ENCODE measurements at places on chromosomes 7 and 10.

- DNase-seq, result peak; percentile 58
These were observed 260.7 kb downstream of the BMPER start for GRCh38 chr7:34165927-34166550.

GRCh38 chr10:52423369-52423768 lies 109.3 kb downstream of the DKK1 start:
- DNase-seq, result no peak

- DNase-seq, result no peak
These were observed 161.9 kb upstream of the MEOX2 start for GRCh38 chr7:15848362-15848761.

- no peak for DNase-seq
These were observed 252.6 kb upstream of the SMIM30 start for GRCh38 chr7:113370910-113371309.

DNA sequence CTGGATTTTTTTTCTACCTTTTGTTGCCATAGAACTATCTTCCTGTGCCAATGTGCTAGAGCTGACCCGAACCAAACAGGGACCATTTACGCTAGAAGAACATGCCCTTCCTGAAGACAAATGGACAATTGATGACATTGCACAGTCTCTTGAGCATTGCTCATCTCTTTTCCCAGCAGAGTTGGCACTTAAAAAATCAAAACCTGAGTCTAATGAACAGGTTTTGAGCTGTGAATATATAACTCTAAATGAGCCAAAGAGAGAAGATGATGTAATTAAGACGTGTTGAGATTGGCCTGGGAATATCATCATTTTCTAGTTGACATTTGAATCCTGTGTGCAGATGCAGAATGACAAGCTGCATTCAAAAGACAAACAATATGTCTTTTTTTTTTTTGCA lies 37.1 kb downstream of the TRUB1 start:
- DNase-seq, result no peak

GRCh38 chr7:77830649-77831355 lies 32.2 kb downstream of the PHTF2 start:
- DNase-seq, result no peak
